ENCODE measurements at places on chromosomes 3 and 15. TPM values are rescaled to one million over a fixed set of nuclear protein-coding genes. Genes with fewer than 3 reads are reported as not detected.

Gene DISP2
- 0.51 TPM for total RNA-seq

Gene CAV3
- not detected for total RNA-seq

Gene TLR9
- total RNA-seq: not detected

Gene CTXN2
- total RNA-seq: not detected

Gene CLK3
- 55.2 TPM for total RNA-seq

Gene STOML1
- 19.9 TPM for total RNA-seq

Gene IL17RB
- 3.1 TPM for total RNA-seq

Gene RASL12
- total RNA-seq: 1.6 TPM

Gene SEMA3G
- 0.34 TPM for total RNA-seq

Gene HRG
- total RNA-seq: not detected

Gene GPR149
- total RNA-seq: not detected

- peak; percentile 40 for DNase-seq
These were observed 49.3 kb downstream of the CMTM6 start for GRCh38 chr3:32453346-32453745.

DNA sequence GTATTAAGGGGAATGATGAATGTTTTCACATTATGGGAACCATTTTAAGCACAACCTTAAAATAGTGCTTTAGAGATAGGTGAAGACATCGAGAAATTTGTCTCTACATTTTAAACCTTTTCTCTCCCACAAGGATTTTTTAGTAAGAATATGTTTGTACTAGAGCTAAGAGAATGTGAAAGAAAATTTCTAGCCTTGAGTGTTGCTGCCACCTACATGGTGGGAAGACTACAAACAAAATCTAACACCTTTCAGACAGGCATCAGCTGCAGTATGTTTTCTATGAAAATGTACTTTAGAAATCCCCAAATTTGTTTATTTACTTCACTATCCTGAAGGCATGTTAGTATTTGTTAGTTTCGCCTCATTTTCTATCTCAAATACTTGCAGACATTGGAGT, 247.4 kb downstream of the WDR72 start:
- DNase-seq: no peak

- DNase-seq: peak; percentile 38
These were observed 130.1 kb upstream of the PRICKLE2 start for GRCh38 chr3:64355401-64355807.

DNA sequence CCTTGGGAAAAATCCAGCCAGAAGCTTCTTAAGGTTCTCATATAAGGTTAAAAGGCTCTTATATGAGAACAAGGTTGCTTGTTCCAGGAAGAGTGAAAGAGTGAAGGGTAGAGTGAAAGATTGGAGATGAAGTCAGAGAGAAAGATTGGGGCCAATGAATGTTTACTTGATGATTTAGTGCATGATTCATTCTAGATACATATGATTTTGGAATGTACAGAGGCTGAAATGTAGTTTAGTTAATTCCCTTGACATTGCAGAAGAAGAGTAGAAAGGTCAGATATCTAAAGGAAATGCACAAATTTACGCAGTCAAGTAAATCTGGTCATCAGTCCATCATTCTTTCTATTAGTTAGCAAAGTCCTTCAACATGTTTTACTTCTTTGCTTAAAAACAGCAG, 619.8 kb upstream of the ZNF717 start:
- no peak for DNase-seq

DNA sequence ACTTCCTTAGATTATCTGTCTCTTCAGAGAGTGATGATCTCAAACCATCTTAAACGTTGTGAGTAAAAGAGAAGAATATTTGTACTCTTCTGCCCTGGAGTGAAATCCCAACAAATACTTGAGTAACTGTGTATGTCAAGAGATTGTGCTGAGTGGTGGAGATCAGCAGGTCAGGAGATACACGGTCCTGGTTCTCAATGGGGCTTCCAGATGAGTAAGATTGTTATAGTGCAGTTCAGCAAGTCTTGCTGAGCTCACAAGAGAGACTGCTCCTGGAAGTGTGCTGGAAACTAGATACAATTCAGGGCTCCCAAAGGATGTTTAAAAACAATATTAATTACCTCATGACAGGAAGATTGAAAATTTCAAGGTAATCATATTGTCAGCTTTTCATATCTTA, 184.3 kb downstream of the AKAP13 start:
- no peak for DNase-seq

DNA sequence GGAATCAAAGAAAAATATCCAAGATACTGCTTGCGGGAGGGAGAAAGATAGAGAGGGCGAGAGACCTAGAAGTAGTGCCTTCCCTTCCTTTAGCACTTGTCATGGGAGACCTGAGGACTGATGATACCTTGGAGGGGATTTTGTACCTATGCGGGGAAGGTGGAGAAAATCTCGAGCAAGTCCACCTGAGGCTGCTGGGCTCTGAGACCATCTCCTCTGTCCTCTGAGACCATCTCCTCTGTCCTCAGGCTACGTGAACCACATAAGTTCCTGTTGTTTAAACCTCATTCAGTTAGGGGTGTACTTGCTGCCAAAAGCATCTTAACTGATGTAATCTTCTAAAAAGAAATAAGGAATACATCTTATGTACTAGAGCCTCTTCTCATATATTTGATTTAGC, 164.9 kb downstream of the NR2F2 start:
- no peak for DNase-seq

DNA sequence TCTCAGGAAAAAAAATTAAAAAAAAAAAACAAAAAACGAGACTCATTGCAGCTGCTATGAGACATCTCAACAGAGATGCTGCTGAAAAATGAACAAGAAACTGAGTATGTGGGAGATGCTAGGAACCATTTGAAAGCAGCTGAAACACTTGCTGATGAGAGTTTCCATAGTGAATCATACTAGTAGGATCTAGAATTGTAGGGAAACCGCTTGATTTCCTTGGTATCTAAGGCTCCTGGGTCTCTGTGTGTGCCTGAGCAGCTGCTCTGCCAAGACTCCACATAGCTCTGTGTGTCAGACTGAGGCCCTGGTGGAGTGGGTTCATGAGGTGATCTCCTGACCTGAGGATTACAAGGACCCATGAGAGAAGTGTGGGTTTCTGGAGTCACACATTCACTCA, 313.4 kb upstream of the NECTIN3 start:
- DNase-seq: no peak

- peak; percentile 23 for DNase-seq
These were observed 70.7 kb downstream of the CD200R1L start for GRCh38 chr3:112776000-112776399.

DNA sequence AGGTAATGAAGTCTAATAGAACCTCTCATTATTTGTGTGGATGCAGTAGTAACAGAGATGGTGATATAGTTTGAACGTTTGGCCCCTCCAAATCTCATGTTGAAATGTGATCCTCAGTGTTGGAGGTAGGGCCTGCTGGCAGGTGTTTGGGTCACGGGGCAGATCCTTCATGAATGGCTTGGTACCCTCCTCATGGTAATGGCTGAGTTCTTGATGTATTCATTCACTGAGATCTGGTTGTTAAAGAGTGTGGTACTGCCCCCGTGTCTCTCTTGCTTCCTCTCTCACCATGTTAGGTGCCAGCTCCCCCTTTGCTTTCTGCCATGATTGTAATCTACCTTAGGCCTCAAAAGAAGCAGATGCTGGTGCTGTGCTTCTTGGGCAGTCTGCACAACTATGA, 606.8 kb downstream of the UNC13C start:
- DNase-seq: no peak

GRCh38 chr15:56492791-56493555, 28.0 kb upstream of the MNS1 start:
- no peak for DNase-seq

DNA sequence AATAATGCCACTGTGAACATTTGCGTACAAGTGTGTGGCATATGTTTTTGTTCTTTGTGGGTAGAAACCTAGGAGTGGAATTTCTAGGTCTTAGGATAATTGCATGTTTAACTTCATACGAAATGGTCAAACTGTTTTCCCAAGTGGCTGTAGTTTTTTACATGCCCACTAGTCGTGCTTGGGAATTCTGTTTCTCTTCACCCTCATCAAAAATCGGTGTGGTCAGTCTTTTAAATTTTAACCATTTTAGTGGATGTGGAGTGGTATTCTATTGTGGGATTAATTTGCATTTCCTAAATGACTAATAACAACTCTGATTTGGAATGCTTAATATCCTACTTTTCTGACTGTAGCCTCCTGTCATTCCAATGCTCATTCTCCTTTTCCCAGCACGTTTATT, 27.6 kb downstream of the ZFAND6 start:
- DNase-seq: no peak

DNA sequence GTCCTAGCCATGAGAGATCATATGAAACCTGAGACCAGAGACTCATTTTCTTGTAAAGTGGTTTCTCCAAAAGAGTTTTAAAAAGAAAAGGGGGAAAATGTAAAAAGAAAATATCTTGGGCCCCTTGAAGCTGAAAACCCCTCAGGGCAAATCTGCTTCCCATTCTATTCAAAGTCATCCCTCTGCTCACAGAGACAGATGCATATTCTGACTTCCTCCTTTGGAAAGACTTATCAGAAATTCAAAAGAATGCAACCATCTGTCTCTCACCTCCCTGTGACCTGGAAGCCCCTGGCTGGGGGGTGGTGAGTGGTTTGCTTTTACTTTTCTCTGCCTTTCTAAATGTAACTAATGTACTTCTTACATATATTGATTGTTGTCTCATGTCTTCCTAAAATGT, 1154.8 kb downstream of the NSUN3 start:
- no peak for DNase-seq

DNA sequence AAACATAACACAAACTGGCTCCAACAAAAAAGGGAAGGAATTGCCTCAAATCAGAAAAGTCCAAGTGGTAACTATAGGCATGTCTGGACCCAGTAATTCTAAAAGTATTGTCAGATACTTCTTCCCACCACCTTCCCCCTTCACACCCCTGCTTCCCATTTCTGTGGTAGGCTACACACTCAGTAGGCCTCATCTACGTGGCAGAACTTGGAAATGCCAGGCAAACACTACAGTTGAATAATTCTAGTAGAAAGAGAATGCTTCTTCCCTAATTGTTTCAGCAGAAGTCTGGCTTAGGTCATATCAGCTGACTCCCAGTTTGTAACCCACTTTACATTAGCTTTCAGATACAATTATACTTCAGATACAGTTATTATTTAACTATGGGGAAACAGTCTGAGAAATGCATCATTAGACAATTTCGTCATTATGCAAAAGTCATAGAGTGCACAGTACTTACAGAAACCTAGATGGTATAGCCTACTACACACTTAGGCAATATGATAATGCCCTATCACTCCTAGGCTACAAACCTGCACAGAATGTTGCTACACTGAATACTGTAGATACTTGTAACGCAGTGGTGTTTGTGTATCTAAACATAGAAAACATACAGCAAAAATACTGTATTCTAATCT, 6.4 kb downstream of the SETMAR start:
- no peak for DNase-seq

DNA sequence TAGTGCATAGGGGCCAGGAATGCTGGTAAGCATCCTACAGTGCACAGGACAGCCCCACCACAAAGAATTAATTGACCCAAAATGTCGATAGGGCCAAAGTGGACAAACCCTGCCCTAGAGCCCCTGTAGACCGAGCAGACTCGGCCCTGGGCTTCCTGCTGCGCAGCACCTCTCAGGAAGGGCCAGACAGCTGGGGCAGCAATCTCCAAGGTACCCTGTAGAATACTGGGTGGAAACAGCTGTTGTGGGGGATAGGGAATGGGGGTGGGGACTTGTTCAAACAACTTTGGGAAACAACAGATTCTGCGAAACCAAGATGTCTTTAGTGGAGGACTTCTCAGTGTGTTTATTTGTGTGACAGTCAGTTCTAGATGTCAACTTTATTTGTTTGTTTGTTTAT, 67.1 kb downstream of the MRPL46 start:
- no peak for DNase-seq

- DNase-seq: no peak
These were observed 192.1 kb upstream of the EOMES start for GRCh38 chr3:27914199-27914598.

DNA sequence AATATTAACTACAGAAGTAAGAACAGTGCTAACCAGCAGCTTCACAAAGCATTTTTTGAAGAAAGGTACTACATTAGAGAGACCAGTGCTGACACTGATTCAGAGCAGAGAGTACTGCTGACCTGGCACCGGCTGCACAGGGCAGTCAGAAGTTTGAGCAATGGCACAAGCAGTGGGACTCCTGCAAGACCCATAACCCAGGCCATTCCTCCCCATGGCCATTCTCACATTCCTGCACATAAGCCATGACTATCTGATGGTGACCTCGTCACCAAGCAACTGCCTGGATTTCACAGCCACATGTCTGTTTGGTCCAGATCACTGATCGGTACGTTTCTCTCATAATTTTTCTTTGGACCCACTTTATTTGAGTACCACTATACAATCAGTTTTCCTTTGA, 88.7 kb downstream of the GPR156 start:
- DNase-seq: no peak

Data from Daoy (cell line).